ENCODE measurements at places on chromosomes 12 and 14. TPM values are rescaled to one million over a fixed set of nuclear protein-coding genes. Genes with fewer than 3 reads are reported as not detected.

The TC2N gene
- 86.6 TPM for total RNA-seq

DNA sequence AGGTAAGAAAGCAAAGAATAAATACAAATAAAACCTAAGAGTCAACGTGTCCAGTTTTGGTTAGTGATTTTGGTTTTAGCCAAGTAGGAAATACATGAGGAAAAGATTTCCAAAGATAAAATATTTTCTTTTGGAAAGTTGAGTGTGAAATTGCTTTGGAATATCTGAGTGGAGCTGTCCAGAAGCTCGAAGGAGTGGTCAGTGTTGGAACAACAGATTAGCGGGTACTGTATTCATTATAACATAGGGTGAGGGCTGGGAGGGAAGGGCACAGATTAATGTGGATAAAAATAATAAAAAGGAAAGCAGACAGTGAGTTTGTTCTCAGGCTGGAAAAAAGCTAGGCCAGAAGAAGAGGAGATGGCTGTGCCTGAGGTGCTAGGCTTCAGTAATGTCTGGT is 101.5 kb upstream of the SLCO1C1 start:
- DNase-seq = no peak

DNA sequence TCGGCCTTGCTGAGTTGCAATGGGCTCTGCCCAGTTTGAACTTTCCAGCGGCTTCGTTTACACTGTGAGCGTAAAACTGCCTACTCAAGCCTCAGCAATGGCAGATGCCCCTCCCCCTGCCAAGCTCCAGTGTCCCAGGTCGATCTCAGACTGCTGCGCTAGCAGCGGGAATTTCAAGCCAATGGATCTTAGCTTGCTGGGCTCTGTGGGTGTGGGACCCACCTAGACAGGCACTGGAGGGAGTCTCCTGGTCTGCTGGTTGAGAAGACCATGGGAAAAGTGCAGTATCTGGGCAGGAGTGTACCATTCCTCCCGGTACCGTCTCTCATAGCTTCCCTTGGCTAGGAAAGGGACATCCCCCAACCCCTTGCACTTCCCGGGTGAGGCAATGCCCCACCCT is 88.2 kb downstream of the KLHL28 start:
- no peak for DNase-seq

GRCh38 chr12:127169321-127170181 is 1097.4 kb upstream of the TMEM132C start:
- no peak for DNase-seq

DNA sequence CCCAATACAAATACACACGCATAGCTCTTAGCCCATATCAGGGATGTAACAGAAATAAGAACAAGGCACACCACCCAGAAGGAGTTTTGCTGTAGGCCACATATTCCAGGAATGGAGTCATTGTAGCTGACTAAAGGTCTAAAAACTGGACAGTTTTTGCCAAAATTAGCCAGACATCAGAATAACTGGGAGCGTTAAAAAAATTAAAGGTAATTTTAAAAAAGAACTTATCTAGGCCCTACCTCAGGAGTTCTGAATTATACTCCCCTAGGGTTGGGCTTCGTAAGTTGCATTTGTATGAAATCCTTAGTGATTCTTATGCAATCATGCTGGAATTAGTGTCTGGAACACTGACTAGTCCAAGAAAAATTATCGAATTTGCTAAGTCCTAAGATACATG is 987.7 kb downstream of the GALC start:
- DNase-seq = no peak

DNA sequence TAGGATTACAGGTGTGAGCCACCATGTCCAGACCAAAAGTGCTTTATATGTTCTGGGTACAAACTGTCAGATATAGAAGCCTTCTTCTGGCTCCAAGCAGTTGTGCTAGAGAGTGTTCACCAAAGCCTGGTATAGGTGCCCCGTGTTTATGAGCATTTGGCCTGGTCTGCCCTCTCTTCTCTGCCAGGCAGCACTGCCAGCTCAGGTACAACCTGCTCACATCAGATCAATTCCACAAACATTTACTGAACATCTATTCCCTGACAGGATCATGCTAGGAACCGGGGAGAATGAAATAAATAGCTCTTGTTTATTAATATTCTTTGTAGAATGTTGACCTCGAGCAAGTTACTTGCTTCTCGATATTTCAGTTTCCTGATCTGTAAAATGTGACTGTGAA is 20.0 kb upstream of the SOCS2 start:
- no peak for DNase-seq

DNA sequence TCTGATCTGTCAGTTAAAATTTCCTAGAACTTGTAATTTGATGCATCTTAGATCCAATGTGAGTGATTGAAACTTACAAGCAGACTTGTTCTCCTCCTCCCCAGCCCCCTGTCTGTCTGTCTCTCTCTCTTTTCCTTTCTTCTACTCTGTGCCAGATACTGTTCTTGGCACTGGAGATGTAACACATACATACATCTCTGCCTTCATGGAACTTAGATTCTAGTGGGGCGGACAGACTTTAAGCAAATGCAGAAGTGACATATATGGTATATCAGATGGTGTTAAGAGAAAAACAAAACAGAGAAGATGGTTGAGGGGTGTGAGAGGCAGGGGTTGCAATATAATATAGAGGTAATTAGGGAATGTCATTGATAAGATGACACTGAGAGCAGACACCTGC is 6.6 kb downstream of the CHST11 start:
- no peak for DNase-seq

The C12orf60 gene
- total RNA-seq = 0.95 TPM

GRCh38 chr12:100926669-100927248 is 132.2 kb downstream of the ANO4 start:
- peak; percentile 65 for DNase-seq

The OTUB2 gene
- total RNA-seq = 22.2 TPM

GRCh38 chr12:54363618-54364017 is 668 bp downstream of the GPR84 start:
- no peak for DNase-seq

DNA sequence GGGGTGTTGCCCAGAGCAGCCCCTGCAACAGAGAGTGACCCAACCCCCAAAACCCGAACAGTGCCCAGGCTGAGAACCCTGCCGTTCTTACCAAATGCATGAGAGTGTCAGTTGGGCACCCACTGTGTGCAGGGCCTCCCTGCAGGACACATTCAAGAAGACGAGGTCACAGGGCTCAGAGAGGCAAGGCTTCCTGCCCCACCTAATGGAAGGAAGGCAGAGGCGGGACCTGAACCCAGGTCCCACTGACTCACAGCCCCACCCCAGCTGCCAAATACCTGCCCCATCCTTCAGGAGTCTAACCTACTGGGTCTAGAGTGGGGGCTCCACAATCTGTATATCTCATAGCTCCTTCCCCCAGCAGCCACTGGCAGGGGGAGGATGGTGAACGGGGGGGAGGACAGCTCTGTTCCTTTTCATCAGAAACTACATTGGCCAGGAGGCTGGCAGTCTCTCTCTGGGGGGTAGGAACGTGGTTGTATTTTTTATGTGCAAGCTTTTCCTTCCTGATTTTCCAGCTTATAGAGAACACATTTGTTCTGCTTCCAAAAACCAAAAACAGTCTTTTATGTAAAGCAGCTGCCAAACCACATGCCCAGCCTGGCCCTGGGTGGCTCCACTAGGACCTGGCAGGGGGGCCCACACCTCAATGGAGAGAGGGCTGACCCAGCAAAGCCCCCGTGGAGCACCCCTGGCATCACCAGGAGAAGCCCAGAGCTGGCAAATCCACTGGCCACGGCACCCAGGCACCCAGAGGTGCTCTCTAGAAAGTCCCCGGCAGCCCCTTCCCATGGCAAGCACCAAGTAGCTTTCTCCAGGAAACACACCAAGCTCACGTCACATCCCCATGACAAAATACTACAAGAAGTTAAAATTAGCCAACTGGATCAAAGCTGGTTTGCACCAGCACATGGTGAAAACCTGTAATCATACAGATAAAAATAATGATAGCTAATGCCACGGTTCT is 17.0 kb downstream of the NCOR2 start:
- no peak for DNase-seq

The PTCSC3 gene
- total RNA-seq = not detected

- no peak for DNase-seq
These were observed 153.0 kb upstream of the DIO2 start for GRCh38 chr14:80364274-80364673.
